ENCODE measurements at places on chromosomes 6 and 20.

GRCh38 chr6:169946971-169947370, 195.5 kb downstream of the ERMARD start:
- no peak for DNase-seq

DNA sequence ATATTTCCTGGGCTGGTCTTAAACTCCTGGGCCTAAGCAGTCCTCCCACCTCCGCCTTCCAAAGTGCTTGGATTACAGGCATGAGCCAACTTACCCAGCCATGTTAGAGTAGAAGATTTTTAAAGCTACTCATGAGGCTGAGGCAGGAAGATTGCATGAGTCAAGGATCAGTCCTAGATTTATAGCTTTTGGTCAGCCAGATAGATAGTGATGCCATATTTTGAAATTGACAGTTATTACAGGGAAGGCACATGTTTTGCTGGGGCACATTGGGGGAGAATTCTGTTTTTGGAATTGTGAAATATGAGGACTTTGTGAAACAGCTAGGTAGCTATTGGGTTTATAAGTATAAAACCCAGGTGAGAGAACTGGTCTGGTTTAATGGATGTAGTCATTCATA, 40.9 kb downstream of the DOP1A start:
- no peak for DNase-seq

GRCh38 chr6:84681693-84682326, 82.6 kb downstream of the TBX18 start:
- no peak for DNase-seq

- DNase-seq = no peak
These were observed 16.0 kb downstream of the PMEPA1 start for GRCh38 chr20:57693670-57694329.

DNA sequence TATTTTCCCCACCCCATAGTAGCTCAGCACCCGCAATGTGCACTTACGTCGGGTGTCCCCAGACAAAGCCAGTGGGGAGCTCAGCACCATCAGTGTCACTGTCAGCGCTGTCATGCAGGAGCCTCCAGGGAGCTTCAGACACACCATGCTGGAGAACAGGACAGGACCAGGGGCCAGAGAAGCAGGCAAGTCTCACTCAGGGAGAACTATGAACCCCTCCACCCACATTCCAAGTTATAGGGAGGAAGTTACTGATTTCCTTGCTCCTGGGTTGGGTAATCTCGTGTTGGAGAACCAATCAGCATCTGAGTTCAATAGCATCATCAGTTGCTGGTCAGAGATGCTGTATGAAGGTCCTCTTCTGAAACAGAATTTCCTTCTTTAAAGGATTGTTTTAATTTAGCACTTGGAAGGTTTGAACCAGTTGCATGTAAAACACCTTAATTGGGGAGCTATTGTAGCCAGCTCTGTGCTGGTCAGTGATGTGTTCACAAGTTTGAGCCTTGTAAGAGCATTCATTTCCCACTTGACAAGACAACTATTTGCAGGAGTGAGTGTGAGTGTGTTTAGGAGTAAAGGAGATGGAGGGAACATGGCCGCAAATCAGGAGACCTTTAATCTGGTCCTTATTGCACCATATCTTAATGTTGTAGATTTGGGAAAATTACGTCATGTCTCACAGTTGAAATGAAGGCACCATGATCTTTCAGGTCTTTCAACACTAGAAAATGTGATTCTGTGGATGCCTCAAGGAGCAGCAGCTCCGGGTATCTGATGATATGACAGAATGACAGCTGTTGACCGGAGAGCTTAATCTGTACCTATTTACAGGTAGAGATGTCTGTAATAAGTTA, at the start of gene HLA-DRB1:
Gene HLA-DRB1, minus strand, starts transcription at position 253 of the 854 bp plus-strand sequence. Its CDS starts 106 bp downstream, at position 147.
- DNase-seq = no peak

- DNase-seq = no peak
These were observed 33.4 kb downstream of the TGM2 start for GRCh38 chr20:38131588-38132121.

GRCh38 chr20:834151-834746, 734 bp downstream of the FAM110A start:
- no peak for DNase-seq

GRCh38 chr6:14590586-14590985, 473.0 kb downstream of the CD83 start:
- no peak for DNase-seq

DNA sequence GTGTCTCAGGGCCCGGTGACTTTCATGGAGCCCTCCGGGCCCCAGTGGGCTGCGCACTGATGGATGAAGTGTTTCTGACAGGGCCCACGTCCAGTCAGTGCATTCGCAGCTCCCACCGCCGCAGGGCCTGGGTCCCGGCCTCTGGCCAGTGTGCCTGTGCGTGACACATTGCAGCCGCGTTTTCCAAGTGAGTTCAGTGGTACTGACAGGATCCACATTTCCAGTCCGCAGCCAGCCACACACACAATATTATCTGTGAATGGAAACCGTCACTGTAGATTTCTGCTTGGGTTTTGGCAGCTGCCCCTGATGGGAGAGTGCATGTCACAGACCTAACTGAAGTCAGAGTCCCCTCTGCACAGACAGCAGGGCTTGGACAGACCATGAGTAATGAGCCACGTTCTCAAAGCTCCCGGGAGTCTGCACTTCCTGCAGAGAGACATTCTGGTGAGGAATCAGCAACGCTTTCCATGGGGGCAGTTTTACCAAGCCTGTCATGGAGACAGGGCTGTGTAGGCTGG, 171.4 kb downstream of the MYLK4 start:
- DNase-seq = no peak

DNA sequence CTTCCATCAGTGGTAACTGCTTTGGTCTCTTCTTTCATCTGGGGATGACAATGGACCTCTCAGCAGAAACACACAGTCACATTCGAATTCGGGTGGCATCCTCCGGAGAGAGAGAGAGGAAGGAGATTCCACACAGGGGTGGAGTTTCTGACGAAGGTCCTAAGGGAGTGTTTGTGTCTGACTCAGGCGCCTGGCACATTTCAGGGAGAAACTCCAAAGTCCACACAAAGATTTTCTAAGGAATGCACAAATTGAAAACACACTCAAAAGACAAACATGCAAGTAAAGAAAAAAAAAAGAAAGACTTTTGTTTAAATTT, 6.1 kb downstream of the EDN1 start:
- no peak for DNase-seq

DNA sequence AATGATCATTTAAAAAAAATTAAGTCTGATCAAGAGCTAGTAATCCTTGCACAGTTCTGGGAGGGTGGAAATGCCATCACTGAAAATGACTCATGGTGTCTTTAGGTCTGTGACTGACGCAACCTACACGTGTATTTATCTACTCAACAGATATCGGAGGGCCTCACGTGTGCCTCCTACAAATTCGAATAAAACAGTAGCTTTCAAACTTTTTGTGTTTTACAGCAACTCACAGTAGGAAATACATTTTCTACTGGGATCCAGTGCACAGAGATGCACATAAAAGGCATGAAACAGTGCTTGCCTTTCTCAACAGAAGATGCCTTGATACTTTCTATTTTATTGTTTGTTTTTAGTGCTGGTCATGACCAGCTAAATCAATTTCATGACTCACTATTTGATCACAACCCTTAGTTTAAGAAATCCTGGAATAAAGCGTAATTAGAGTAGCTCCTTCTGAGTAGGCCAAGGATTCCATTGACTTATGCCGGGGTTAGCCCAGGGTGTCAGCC, 210.0 kb upstream of the SNX9 start:
- DNase-seq = no peak

DNA sequence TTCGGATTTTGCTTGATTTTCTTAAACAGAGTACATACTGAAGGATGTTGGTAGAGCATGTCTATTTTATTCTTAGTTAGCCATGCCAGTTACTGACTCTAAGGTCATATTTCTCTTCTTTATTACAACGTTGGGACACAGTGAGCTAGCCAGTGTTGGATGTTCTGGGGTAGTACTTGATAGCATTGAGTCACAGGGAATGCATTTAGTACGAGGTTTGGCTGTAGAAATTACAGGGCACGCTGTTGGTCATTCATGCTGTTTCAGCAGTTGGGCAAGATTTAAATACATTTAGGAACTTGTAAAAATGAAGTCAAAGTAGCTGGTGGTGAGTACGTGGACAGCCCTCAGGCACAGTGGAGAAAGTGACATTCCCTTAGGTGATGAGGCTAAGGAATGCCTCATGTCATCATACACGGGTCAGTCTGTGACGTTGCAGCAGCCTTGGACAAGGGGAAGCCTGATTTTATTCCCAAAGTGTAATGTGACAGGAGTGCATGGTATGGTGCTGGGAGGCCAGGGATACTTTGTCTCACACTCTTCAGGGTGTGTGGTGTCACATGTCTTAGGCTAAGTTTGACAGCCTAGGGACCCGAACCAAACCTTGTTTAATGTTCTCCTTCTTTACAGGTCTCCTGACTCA, 57.7 kb upstream of the SLC22A1 start:
- no peak for DNase-seq

DNA sequence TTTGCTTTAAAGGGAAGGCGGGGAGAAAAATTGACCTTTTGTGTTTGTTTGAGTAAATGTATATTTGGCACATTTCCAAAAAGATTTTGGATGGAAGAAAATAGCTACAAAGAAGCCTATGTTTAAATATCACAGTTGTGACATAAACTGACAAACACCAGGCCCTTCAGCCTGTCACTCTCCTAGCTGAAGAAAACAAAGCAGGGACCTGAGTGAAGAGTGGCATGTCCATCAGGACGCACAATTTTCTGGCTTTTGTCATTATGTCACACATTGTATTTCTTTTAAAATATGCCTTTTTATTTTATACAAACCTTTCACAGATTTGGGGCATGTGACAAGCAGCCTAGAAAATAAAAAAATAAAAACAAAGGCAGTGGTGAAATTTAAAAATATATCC, 241.2 kb downstream of the OGFRL1 start:
- DNase-seq = no peak

- no peak for DNase-seq
These were observed 398.3 kb upstream of the ARID1B start for GRCh38 chr6:156378853-156379252.

- DNase-seq = no peak
These were observed 122.1 kb upstream of the MLN start for GRCh38 chr6:33925936-33926335.

DNA sequence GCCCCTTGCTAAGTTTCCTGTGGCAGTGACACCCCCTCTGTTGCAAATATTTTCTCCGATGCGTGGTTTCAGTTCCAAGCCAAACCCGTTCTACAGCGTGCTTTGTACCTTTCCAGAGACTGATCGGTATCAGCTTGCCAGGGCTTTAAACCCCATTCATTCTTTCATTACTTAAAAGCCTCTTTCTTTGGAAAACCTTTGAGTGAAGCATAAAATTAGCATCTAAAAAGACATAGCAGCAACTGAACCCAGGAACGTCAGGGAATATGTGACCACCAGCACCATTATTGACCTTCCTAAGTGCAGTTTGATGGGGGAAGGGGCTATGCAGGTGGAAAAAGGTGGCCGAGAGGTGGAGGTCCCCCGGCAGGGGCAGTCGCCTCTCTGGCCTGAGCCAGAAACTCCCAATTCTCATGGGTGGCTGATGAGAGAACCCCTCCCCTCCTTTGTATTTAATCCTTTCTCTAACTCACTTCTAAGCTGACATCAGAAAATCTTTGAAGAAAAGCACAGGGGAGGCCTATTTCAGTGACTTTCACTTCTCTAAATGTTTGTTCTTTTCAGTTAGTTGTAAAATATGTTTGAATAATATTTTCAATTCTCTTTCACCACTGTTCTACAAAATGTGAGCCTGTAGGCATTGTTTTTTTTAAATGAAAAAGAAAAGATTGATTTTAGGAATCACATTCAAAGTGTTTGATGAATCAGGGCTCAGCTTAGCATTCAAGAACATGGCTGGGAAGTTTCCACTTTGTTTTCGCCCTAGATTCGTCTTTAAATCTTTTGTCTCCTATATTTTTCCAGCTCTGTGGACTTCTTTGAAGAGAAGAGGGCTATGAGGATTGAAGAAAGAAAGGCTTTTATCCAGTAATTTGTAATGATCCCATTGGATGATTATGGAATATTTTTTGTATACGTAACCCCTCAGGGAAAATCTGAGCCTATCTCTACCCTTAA, 89.2 kb downstream of the RSPH3 start:
- DNase-seq = no peak

DNA sequence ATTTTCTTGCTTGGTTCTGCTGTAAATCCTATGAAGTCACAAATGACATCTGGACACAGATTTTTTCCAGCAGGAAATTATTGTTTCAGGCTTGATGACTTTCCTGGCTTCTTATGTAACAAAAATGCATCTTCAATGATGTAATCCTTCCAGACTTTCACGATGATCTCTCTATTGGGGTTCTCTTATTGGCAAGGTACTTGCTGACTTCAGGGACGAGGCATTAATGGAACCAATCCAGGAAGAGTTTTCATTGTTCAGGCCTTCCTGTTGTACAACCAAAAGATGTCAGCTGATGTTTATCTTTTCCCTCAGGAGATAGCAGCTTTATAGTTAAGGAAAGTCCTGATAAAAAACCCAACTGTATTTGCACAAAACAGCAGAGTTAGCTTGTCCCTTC, 118.5 kb upstream of the MMS22L start:
- no peak for DNase-seq

- no peak for DNase-seq
These were observed 33.7 kb downstream of the GJA10 start for GRCh38 chr6:89927791-89928550.

DNA sequence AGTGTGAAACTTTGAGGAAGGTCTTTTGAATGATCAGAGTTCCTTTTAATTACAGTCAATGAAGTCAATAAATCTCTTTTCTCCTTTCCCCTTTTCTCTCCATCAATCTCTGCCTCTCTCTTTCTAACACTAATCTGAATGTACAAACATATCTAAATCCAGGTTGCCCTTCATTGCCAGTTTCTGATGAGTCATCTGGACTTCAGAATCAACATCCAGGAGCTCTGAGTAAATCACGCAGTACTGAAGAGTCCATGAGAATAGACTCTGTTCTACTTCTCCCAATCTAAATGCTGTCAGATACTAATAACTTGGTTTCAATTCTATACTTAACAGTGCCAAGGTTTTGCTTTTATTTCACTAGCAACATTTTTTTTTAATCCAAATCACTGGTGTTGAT, 238.7 kb upstream of the THEMIS start:
- no peak for DNase-seq

Data from endothelial cell (in vitro differentiated cells).